ENCODE measurements at places on chromosomes 2 and 18. TPM values are rescaled to one million over a fixed set of nuclear protein-coding genes. Genes with fewer than 3 reads are reported as not detected.

The CABLES1 gene
- 4.2 TPM for total RNA-seq

DNA sequence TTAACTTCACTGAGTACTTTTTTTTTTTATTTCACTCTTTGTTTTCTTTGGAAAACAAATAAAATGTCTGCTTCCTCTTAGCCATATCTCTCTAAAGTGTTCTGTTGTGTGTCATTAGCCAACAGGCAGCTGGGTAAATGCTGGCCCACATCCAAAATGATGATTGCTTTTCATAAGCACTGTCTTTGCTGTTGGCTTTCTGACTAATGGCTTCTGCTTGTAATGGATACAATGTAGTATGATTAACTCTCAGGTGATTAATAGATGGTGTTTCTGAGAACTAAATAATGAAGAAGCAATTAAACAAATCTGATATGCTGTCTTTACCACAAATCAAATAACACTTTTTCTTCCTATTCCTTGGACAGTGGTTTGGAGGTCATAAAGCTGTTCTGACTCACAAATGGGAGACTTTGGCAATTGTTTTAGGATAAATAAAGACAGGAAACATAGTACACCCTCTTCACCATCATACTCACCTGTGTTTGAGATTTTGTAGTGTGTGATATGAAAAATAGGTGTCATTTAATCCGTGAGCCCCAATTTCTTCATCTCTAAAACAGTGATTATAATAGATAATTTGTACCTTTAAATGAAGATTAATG, 888.4 kb downstream of the TSN start:
- DNase-seq: no peak

- DNase-seq: no peak
Measured at GRCh38 chr2:1979138-1979537, 234.8 kb upstream of the PXDN start.

DNA sequence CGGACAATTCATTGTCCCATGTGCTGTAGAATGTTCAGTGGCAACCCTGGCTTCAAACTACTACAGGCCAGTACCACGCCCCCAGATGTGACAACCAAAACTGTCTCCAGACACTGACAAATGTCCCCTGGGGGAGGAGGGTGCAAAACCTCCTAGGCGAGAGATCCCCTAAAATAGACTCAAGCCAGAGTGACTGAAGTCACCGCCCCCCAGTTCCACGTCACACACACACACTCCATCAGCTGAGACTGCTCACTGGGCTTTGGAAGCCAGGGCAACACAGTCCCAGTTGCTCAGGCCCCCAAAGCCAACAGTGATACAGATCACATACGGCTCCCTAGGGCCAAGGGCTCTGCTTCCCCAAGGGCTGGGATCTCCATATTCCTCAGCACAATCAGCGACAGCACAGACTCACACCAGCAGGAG, 19.1 kb downstream of the HDAC4 start:
- peak; percentile 77 for DNase-seq

DNA sequence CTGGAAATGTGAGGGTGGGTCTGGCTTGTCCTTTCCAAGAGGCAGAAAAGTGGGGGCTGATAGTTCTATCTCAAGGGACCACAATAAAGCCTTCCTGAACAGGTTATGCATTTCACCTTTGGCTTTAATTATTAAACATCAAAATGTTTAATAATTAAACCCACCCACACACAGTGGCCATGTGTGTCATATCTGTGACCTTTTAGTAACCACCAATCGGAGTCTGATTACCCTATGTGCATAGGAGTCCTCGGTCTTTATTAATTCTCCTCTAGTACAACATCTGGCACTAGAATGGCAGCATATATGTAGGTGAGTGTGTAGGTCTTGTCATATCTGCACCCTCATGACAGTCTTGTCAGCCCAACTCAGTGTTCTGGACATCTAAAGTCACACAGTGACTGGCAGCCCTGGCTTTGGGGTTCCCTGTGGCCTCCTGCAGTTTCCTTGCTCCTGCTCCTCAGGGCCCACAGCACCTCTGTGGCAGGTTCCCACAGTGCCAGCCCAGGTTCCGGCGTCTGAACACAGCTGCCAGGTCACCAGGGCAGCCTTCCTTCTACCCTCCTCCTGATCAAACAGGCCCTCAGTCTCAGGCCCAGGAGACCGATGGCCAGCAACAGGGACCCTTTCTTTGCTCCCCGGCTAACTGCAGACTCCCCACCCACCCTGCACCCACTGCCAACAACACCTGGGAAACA, 100.9 kb downstream of the MTCL1 start:
- no peak for DNase-seq

The CYRIA gene
- total RNA-seq: 68.1 TPM

- DNase-seq: no peak
Measured at GRCh38 chr2:6948677-6949351, 31.6 kb downstream of the RNF144A start.

DNA sequence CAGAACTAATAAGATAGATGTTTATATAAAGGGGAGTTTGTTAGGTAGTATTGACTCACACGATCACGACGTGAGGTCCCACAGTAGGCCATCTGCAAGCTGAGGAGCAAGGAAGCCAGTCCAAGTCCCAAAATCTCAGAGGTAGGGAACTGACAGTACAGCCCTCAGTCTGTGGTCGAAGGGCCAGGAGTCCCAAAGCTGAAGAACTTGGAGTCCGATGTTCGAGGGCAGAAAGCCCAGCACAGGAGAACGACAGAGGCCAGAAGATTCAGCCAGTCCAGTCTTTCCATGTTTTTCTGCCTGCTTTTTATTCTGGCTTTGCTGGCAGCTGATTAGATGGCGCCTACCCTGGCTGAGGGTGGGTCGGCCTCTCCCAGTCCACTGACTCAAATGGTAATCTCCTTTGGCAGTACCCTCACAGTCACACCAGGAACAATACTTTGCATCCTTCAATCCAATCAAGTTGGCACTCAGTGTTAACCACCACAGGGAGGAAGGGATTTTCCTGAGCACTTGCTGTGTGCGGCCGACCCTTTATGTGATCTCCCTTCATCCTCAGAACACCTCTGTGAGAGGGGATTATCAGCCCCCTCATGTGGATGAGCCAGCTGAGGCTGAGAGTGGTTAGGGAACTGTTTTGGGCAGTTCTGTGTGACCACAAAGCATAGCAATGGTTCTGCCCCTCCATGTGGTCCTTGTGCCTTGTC, 78.3 kb downstream of the RNF144A start:
- DNase-seq: no peak

The RAB6C gene
- total RNA-seq: 0.46 TPM

The KCNG3 gene
- not detected for total RNA-seq

GRCh38 chr18:45539491-45539891, 75.8 kb upstream of the SLC14A2 start:
- DNase-seq: no peak

DNA sequence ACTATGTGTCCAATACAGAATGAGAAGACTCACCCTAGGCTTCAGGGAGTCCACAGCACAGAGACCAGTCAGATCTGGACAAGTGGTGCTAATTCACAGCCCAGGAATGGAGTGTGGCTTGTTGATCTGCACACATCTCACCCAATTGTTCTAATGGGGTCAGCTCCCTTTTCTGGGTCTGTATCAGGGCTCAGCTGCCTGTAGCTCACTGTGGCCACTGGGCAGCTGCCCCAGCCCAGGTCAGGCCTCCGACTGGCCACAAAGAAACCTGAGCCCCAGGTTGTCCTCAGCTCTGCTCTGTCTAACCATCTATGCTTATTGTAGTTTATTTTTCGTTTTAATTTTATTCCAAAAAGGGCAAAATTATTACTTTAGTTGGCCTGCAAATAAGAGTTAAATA, 202.3 kb upstream of the RAB6C start:
- DNase-seq: no peak

GRCh38 chr2:38892819-38893218, 3.1 kb downstream of the ARHGEF33 start:
- DNase-seq: no peak

- DNase-seq: no peak
Measured at GRCh38 chr2:204665207-204665606, 119.9 kb downstream of the PARD3B start.

- no peak for DNase-seq
Measured at GRCh38 chr2:201407265-201407664, 44.0 kb downstream of the TRAK2 start.

The WNT10A gene
- total RNA-seq: 1.6 TPM

The DNAJB2 gene
- 58.2 TPM for total RNA-seq

- DNase-seq: no peak
Measured at GRCh38 chr2:134288814-134289213, 34.9 kb downstream of the MGAT5 start.

The SULT1C2 gene
- 0.77 TPM for total RNA-seq

- DNase-seq: no peak
Measured at GRCh38 chr2:47181176-47181575, 26.1 kb upstream of the STPG4 start.

Measured in spleen (tissue), 13 donors.